ENCODE measurements at places on chromosomes 4 and X.

DNA sequence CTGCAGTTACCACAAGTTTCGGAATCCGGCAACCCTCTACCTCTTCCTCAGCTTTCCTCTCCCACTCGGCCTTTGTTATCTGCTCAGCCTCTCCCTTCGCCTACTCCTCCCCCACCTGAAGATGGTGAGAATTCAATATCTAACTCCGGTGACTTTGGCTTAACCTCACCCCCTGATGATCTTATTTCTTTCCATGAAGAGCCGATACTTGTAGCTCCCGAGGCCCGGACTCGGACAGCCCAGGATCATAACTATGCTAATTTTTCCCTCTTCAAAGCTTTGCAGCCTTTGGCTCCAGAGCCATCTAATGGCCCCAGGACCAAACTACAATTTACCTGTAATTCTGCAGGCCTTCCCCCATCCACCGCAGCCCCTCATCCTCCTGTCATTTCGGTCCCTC, 32.0 kb upstream of the MGST2 start:
- DNase-seq = peak; percentile 24

DNA sequence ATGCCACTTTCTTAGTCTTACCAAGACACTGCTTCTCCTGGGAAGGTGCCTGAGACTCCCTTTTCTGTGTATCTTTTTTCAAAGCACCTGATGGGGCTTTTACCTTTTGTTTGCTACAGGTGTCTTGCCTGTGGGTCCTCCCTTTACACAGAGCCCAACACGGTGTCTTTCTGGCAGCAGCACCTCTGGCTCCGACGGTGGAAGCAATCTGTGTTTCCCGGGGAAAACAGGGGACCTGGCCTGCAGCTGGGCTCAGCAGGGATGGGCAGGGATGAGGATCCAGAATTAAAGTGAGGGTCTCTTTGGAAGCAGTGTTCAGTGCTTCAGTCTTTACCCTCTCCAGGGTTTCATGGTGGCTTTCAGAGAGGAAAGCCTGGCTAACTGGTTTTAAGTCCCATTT, 11.3 kb downstream of the POU4F2 start:
- DNase-seq = no peak

DNA sequence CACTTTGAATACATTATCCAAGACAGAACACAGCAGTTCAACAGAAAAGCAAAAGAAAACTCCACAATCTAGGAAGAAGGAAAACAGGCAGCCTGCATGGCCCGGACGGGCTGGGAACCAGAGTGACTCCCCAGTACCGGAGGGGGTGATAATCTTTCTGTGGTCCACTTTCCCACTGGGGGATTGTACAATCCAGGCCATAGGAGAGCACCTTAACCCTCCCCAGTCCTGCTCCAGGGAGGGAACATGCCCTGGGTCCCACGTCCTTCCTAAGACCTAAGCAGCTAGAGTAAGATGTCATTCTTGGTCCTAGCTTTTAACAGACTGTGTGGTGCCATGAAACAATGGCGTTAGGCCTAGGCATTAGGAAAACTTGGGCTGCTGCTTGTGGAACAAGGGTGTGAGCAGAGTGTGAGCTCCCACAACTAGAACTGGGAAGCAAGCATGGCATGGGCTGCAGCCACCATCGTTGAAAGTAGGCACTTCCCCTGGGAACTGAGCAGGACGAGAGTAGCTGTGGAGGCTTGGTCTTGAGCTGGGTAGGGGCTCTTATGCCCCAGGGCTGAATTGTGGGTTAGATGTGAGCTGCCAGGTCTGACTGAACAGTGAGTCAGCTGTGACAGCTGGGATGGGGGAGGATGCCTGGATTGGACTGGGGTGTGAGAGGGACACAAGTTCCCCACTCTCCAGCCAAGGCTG, 42.4 kb downstream of the NAT8L start:
- DNase-seq = no peak

DNA sequence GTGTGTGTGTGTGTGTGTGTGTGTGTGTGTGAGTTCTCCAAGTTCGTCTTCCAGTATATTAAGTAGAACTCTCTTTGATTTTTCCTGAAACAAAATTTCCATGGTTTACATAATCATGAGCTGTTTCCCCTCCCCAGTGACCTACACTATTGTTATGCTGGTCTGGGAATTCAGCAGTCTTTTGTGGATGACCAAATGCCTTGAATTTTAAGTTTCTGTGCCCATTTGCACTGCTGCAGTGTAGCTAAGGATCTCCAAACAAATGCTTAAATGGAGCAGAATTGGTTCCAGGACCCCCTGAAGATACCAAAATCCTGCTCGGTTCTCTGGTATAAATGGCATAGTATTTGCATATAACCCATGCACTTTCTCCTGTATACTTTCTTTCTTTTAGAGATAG, 77.2 kb upstream of the SLC34A2 start:
- DNase-seq = no peak

DNA sequence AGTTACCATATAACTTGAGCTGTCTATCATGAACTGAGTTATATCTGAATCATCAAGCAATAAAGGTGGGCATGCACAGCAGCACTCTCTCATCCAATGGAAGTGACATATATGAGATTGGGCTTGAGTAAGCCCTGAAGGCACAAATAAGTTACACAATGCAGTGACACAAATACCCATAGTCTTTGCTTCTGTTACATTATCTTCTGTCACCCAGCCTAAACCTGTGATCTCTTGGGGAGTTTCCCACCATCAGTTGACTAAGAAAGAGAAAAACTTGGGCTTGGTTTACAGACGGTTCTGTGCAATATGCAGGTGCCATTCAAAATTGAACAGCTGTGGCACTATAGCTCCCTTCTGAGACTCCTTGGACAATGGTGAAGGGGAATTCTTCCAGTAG, 138.8 kb upstream of the IL15 start:
- no peak for DNase-seq

DNA sequence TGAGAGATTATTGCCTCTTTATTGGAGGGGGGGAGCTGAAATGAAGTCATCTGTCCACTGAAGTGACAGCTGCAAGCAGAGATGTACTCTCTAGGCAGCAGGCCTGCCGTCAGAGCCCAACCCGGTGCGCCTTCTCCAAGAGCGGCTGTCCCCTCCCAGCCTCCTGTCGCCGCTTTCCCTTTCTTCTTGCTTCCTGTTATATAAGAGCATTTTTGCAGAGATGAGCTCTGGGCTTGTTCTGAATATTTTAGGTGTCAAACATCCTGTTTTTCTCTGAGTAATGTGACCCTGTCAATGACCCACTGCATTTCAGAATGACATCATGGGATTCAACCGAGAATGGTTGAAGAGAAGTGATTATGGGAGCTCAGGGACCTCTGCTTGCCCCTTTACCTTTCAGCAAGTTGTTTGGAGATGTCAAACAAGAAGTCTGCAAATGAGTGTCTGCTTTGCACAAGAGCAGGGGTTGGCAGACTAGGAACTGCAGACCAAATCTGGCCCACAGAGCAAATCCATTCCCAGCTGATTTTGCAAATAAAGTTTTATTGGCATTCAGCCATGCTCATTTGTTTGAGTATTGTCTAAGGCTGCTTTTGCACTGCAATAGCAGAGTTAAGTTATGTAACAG, 79.9 kb downstream of the SLC9A6 start:
- DNase-seq = peak; percentile 77

GRCh38 chrX:140923118-140923517, 79.3 kb upstream of the SPANXB1 start:
- DNase-seq = no peak

- DNase-seq = no peak
Measured at GRCh38 chrX:153670748-153671588, 2.6 kb downstream of the PNCK start.

- DNase-seq = peak; percentile 84
Measured at GRCh38 chr4:139030614-139031235, 15.1 kb downstream of the NOCT start.

DNA sequence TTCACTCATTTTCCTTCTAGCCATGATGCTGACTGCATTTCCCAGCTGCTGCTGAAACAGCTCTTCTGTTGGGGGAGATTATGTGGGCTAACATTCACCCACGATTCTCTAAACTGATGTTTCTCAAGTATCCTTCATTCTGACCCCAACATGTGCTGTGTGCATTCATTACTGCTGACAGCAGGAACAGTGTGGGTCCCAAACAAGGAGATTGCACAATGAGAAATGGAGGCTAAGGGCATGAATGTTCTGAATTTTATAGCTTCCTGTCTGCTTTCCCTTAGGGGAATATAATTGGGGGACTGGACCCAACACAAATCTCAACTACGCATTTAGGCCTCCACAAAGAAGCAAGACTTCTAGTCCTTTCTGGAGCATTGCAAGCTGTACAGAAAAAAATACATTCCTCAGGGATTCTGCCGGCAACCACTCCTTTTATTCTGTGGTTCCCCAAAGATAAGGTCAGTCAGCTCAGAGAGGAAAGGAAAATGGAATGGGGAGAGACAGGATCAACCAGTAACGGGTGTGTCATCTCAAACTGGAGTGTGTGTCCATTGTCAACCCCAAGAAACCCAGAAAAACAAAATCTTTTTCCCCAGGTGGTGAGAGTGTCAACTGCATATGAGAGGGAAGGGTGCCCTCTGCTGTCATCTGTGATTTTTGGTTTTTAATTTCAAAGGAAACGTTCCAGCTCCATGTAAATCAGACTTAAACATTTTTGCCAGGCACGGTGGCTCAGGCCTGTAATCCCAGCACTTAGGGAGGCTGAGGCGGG, 81.5 kb upstream of the EGFL6 start:
- peak; percentile 88 for DNase-seq

DNA sequence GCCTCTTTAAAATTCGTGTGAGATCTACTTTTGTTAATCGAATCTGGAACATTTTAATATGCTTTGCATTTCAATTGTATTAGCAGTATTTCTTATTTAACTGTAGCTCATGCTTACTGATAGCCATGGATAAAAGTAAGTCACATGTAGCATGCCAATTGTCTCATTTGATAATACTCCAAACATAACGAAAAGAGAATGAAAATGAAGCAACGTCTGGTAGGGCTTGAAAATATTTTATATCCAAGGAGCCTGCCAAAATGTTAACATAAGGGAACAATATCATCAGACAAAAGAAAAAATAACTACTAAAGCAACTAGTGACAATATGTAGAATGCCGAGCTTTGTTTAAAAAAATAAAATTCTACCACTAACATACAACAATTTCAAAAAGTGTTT, 94.1 kb upstream of the MID1 start:
- DNase-seq = no peak
